DMS 273 treated with DMSO at 0.1 percent for 48 hours (cell line): ENCODE measurements at places on chromosomes 3 and 15.

- DNase-seq: no peak
Observed at GRCh38 chr3:46447228-46447985, 17.3 kb downstream of the LTF start.

- no peak for DNase-seq
Observed at GRCh38 chr15:69060744-69061143, 46.2 kb downstream of the NOX5 start.

GRCh38 chr3:43417133-43417532 lies 130.8 kb downstream of the SNRK start:
- DNase-seq: no peak

DNA sequence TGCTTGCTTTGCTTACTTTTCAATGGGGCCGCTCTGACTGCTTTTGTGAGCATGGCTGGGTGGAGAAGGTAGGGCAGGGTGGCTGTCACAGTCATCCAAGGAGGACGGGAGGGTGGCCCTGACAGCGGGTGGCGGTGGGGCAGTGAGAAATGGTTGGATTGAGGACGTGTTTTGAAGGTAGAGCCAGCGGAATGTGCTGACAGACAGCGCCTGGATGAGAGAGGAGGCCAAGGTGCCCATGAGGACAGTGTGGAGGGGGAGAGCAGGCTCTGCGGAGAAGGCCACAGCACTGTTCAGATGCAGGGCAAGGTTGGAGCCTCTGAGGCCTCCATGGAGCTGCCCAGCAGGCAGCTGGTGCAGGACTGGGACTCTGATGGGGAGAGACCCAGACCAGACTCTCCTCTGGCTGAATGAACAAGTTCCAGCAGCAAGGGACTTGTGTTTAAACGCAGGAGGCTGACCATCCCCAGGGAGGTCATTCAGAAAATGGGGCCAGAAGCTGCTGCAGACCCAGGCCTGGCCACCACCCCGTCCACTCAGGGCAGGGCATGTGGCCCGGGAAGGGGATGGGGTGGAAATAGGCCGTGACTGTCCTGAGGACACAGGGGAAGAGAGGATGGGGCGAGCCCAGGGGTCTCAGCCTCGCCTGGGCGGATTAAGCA lies 120.3 kb upstream of the PRR20G start:
- DNase-seq: no peak

GRCh38 chr3:127825756-127826155 lies 3.4 kb upstream of the MGLL start:
- no peak for DNase-seq

- no peak for DNase-seq
Observed at GRCh38 chr15:66542896-66543295, 22.9 kb downstream of the LCTL start.

DNA sequence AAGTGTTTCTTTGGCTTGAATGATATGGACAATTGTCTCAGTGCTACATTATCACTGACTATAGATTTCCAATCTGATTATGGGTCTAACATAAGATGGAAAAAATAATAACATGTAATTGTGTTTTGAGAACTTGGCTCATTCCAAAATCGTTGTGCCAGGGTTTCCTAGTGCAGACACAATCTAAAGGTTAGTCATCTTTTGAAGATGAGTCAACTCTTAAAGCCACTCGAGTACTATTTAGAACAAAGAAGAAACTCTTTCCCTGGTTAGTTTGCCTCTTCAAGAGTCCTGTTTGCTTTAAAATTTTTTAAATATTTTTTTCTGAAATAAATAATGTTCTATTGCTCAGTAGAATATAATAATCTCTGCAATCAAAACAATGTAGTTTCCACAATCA lies 301.0 kb downstream of the CADM2 start:
- DNase-seq: no peak

GRCh38 chr3:61724183-61724582 lies 162.8 kb downstream of the PTPRG start:
- no peak for DNase-seq

- DNase-seq: no peak
Observed at GRCh38 chr3:56019490-56020146, 448.6 kb downstream of the ERC2 start.

DNA sequence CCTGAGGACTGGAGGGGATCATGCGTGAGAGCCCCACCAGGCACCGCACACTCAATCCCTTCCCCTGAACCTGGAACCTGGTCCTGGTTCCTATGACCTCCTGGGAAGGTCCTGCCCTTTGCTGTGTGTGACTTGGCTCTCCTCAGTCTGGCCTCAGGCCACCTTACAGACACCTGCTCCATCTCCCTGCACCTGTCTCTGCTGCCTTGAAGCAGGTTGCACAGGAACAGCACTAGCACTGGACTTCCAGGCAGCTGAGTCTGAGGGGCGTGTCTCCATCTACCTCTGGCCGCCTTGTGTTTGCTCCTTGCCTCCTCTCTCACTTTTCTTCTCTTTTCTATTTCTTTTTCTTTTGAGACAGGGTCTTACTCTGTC lies 15.4 kb downstream of the PSTPIP1 start:
- no peak for DNase-seq

DNA sequence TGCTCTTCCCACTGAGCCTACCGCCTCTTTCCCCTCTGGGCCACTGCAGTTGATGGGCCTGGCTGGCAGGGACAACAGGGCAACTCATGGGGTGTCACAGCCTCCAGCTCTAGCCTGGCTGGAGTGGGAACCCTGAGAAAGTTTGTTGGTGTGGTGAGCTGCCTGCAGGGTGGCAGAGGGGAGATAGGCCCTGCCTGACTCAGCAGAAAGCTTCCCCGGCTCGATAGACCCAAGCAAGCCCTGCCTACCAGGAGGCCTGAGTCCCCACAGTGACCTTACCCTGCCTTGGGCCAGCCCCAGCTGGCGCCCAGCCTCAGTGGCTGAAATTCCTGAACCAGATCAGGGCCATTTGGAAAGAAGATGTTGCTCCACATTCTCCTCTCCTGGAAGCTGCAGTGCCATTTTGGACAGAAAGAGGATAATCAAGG lies 29.4 kb downstream of the ABTB1 start:
- DNase-seq: no peak

GRCh38 chr3:119297169-119297568 lies 3.0 kb downstream of the ARHGAP31 start:
- no peak for DNase-seq
